Femur (tissue), 1 donor: ENCODE measurements at places on chromosomes 6 and 20.
A peak's percentile ranks its signal among the peaks of the same experiment; 100 is the strongest.

DNA sequence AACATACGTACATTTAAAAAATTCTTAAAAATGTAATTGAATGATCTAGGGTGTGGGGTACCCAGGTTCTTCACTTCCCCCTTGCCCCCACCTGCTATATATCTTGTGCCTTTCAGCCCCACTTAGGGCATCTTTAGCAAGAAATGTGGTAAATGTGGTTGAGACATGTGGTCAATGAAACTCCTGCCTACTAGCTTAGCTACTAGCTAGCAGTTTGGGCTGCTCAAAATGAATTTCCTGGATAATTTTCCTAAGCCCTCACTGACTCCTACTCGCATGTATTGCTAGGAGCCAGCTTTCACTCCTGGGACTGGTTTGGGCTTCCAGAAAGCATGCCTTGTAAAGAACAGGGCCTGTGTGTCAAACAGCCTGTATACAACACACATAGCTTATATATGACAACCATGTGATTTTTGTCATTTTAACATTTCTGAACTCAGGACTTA, 257.3 kb downstream of the ATXN1 start:
- DNase-seq, result peak; percentile 68

GRCh38 chr6:87608802-87609201, 18.9 kb downstream of the ORC3 start:
- no peak for DNase-seq

DNA sequence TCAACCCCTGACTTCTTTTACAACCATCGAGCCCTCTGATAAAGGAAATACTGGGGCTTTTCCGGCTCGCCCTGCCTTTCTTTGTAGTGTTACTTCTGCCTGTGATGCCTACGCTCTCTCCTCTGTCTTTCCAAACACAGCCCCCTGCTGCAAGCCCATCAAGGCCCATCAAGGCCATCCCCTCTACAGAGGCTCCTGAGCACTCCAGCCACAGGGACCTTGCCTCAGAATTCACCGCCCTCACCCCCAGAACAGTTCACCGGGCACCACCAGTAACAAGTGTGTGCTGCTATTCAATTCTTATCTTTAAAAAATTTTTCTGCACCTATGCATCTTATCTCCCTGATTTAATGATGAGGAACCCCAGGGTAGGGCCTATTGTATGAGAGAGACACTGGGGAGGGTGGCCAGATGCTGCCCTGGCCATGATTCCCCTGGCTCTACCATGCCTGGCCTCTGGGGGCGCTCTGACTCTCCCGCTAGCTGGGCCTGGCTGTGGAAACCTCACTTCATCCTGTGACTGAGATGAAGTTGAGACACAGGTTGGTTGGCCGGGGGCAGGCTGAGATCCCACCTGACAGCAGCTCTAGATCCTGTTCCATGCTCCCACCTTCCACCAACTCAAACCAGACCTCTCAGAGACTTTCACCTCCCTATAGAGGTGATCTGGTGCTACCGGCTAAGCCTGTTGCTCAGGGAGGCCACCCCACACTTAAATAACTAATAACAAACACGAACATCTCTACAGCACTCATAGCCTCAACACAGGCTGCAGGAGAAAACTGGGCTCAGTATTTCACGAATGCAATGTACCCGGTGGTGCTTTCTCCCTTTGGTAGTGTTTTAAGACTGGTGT, 19.2 kb upstream of the GLP1R start:
- DNase-seq, result no peak

- no peak for DNase-seq
Measured at GRCh38 chr6:88477413-88477812, 311.3 kb upstream of the CNR1 start.

- DNase-seq, result no peak
Measured at GRCh38 chr6:125919618-125920017, 37.0 kb upstream of the HINT3 start.

GRCh38 chr6:111662794-111663593, 57.3 kb upstream of the TRAF3IP2 start:
- peak; percentile 39 for DNase-seq

GRCh38 chr6:138007014-138007472, 100.2 kb downstream of the PERP start:
- DNase-seq, result no peak

GRCh38 chr6:19757036-19757435, 80.1 kb upstream of the ID4 start:
- no peak for DNase-seq

DNA sequence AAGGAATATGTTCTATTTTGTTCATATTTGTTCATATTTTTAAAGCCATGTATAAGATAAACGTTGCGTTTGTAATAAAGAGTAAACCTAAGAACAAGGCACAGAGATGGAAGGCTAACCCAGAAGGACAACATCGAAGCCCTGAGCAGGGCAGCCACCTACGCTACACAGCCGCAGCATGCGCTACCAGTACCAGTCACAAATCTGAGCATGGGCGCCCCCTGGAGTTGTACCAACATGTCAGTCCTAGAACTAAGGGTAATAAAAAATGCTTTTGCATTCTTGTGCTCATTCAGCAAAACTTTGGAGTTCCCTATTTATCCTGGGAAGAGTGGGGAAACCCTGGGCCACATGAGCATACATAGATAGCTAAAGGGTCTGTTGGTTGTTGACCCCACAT, 70.6 kb downstream of the PLEKHG1 start:
- no peak for DNase-seq

DNA sequence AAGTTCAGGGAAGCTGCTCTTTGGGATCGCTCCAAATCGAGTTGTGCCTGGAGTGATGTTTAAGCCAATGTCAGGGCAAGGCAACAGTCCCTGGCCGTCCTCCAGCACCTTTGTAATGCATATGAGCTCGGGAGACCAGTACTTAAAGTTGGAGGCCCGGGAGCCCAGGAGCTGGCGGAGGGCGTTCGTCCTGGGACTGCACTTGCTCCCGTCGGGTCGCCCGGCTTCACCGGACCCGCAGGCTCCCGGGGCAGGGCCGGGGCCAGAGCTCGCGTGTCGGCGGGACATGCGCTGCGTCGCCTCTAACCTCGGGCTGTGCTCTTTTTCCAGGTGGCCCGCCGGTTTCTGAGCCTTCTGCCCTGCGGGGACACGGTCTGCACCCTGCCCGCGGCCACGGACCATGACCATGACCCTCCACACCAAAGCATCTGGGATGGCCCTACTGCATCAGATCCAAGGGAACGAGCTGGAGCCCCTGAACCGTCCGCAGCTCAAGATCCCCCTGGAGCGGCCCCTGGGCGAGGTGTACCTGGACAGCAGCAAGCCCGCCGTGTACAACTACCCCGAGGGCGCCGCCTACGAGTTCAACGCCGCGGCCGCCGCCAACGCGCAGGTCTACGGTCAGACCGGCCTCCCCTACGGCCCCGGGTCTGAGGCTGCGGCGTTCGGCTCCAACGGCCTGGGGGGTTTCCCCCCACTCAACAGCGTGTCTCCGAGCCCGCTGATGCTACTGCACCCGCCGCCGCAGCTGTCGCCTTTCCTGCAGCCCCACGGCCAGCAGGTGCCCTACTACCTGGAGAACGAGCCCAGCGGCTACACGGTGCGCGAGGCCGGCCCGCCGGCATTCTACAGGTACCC, at the start of gene ESR1:
Gene ESR1 (plus strand): TSS at position 170 of the 858 bp plus-strand sequence. CDS start 231 bp downstream, at position 401.
- DNase-seq, result peak; percentile 37

DNA sequence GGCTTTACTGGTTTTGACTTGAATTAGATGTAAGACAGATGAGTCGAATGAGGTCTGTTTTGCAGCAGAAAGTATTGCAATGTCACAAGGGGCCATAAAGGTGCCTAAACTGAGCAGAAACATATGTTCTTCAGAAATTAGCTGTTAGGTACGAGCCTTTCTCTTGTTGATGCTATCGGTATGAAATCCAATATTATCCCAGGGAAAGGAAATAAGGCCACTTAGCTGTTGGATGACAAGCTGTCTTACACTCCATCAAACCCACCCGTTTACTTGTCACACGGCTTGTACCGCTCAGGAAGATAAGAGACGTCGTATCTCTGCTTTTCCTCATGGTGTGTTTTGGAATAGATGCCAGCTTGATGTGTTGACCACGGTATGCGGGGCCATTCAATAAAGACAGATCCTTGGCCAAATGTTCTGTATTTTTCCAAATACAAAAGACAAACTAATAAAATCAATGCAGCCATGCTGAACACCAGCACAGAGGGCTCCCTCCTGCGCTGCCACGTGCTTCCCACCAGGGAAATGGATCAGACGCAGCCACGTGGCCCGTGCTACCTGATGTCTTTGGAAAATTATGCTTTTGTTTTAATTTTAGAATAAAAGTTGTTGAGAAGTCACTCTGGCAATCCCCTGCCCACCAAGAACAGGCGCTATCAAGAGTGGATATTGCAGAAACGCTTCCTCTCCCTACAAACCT, 255.9 kb upstream of the SULF2 start:
- DNase-seq, result no peak
